ENCODE measurements at places on chromosomes 5 and 9.

DNA sequence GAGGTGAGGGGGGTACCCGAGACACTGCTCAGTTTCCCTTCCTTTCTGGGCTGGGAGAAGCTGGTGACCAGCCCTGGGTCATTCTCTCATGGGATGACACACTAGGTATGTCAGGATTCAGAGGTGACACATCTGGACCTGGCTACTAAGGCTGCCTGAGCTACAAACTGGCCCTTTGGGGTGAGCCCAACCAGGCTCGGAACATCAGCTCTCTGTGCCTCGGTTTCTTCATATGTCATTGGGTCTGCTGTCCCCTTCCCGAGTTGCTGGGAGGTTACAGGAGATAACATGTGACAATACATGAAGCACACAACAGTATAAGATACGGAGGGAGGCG, 11.8 kb downstream of the CARD19 start:
- no peak for DNase-seq

GRCh38 chr9:30574355-30575151, 1809.9 kb upstream of the ACO1 start:
- no peak for DNase-seq

- DNase-seq, result no peak
These were observed 27.6 kb downstream of the ALDH1A1 start for GRCh38 chr9:72925126-72925789.

- DNase-seq, result no peak
These were observed 4.8 kb downstream of the FOXE1 start for GRCh38 chr9:97857606-97858392.

GRCh38 chr9:6212722-6213375, 2.8 kb upstream of the IL33 start:
- no peak for DNase-seq

DNA sequence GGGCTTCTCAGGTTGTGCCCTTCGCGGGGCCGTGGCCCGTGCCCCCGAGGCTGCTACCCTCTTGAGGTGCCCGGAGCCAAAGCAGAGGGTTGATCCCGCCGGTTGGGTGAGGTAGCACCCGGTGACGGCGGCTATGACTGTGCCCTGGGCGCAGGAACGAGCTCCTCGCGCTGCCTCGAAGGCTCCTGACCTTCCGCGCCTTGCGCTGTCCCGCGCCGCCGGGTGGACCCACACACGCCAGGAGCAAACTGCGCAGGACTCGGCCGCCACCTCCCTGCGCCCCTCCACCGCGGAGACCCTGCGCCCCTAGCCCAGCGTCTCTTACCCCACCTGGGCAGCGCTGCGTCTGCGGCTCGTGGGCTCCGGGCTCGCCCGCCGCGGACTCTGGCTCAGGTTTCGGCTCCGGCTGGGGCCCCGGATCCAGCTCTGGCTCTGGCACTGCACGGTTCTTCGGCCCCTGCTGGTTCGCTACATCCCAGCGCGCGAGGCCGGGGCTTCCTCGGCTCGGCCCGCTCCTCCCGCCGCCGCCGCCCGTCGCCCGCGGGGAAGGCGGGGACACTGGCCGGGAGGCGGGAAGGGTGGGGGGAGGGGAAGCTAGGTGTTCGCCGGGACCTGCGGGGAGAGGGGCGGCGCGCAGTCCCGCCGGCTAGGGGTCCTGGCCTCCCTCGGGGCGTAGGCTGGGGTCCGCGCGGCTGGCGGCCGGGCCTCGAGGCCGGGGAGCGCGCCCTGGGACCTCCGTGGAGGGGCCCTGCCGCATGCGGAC, 5.4 kb upstream of the PITX1 start:
- DNase-seq, result no peak

All from activated T-helper 1 cell treated with anti-CD3 and anti-CD28 coated beads, Interleukin-2, amount 50 U/mL, for 16 hours (primary cell).